ENCODE measurements at places on chromosomes 4 and X. TPM values are rescaled to one million over a fixed set of nuclear protein-coding genes. Genes with fewer than 3 reads are reported as not detected.

The SSX3 gene
- not detected for total RNA-seq

DNA sequence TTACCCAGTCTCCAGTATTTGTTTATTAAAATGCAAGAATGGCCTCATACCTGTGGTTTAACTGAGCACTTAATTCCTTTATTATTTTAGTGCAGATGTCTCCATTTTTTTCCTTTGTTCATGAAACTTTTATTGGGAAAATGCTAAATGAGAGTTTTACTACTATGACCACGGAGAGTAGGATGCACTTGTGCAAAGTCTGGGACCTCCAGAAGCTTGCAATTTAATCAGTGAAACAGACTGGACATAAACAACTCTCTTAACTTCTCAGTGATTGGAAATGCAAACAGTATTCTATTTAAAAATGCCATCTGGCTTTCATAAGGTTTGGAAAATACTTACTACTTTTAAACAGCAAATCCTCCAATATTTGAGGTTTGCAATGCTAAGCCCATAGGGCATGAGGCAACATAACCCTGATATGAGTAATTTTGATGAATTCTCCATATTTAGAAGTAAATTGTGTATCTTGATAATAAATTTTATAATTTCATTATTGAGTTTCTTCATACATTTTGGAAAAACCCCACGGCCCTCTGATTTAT lies 718.7 kb upstream of the MAGEB2 start:
- no peak for DNase-seq

DNA sequence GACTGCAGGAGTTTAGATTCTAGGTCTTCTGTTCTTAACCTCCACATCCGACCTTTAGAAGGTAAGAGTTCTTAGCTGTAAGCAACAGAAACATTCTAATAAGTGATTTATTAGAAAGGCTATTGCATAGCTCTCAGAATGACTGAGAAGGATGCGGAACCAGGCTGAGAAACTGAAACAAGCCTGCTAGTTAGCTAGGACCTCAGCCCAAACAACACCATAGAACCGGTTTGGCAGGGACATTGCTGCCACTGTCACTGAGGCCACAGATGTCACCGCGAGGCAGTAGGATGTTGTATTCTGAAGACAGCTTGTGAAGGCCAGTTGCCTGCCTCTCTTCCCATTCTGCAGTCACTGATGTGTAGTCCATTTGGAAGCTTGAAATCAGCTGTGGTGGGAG lies 160.0 kb upstream of the ARX start:
- no peak for DNase-seq

GRCh38 chrX:104134583-104135261 lies 22.1 kb downstream of the SLC25A53 start:
- no peak for DNase-seq

- no peak for DNase-seq
Measured at GRCh38 chrX:19842542-19842941, 44.9 kb downstream of the SH3KBP1 start.

The SAGE1 gene
- total RNA-seq: not detected

GRCh38 chrX:66142351-66142750 lies 21.7 kb upstream of the HEPH start:
- DNase-seq: no peak

- no peak for DNase-seq
Measured at GRCh38 chrX:38494239-38494823, 67.0 kb upstream of the TSPAN7 start.

The TACC3 gene
- 7.8 TPM for total RNA-seq

DNA sequence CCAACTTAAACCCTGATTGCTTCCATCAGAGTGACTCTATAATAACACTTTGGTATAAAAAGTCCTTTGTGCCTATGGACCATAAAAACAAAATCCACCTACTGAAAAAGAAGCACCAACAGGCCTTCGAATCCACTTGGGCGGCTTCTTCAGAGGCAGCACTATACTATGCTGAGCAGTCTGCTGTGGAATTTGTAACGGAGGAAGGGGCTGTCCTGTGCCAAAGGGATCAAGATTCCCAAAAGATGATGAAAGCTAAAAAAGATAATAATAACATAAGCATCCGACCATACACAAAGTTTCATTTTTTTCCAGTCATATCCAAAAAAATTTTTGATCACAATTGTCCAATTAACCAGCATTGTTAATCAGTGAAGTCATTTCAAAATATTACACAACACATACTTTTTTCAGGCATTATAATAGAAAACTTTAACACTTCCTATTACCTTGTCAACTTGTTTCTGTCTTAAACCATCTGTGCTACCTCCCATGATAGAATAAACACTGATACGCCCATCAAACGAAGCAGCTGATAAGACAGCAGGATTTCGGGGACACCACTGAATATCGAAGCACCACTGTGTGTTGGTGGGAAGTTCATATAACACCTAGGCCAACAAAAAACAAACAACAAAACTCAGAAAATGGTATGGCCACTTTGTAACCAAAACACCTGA lies 24.1 kb downstream of the SEC31A start:
- no peak for DNase-seq

- no peak for DNase-seq
Measured at GRCh38 chr4:88965053-88965452, 91.9 kb downstream of the FAM13A start.

DNA sequence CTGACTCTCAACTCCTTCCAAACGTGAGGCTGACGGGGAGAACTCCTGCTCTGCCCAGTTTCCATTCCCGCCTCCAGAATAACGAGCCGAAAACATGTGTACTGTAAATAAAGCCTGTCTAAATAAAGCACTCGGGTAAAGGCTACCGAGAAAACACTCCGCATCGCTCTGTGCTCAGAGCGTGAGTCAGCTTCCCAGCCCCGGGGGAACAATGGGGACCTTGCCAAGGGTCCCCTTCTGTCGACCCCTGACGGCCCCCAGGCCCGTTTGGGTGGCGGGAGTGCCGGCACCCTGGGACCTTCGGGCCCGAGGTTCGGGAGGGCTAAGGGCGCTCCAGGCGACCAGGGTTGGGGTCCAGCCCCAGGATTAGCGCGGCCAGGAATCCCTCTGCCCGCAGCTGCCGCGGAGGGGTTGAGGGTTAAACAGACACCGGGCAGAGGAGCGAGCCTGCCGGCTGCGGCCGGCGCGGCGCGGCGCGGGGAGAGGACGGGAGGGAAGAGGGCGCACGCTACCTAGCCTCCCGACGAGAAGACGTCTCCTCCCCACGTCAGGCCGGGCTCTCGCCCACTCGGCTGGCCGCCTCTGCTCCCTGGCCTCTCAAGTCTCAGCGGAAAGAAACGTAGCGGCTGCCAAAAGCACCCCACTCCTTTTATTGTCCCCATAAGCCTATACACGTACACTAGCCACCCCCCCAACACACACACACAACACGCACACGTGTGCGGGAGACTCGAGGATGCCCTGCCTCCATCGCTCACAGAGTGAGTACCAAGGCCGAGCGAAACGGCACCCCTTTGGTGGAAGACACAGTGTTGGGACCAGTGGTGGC lies 85.5 kb downstream of the BCOR start:
- DNase-seq: peak; percentile 51

DNA sequence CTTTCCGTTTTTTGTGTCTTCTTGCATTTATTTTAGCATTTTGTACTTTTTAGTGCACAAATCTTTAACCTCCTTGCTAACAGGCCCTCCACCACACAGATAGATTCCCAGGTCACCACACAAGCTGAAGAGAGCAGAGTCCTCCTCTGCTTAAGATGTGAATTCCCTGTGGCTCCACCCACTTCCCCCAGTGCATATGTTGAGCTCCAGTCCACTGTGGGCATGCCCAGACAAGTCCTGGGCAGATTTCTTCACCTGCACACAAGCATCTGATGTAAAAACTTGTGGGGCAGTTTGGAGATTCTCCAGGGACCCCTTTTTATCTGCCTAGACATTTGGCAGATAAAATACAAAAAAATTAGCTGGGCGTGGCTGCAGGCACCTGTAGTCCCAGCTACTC lies 19.8 kb upstream of the PASD1 start:
- DNase-seq: no peak

The RHOXF2B gene
- total RNA-seq: not detected

Measured in breast epithelium (tissue), 4 donors.